PC-9 (cell line): ENCODE measurements at places on chromosomes 3 and 15. TPM values are rescaled to one million over a fixed set of nuclear protein-coding genes. Genes with fewer than 3 reads are reported as not detected.

Gene EFHB
- 1.5 and 2.8 TPM in 2 replicates for total RNA-seq

DNA sequence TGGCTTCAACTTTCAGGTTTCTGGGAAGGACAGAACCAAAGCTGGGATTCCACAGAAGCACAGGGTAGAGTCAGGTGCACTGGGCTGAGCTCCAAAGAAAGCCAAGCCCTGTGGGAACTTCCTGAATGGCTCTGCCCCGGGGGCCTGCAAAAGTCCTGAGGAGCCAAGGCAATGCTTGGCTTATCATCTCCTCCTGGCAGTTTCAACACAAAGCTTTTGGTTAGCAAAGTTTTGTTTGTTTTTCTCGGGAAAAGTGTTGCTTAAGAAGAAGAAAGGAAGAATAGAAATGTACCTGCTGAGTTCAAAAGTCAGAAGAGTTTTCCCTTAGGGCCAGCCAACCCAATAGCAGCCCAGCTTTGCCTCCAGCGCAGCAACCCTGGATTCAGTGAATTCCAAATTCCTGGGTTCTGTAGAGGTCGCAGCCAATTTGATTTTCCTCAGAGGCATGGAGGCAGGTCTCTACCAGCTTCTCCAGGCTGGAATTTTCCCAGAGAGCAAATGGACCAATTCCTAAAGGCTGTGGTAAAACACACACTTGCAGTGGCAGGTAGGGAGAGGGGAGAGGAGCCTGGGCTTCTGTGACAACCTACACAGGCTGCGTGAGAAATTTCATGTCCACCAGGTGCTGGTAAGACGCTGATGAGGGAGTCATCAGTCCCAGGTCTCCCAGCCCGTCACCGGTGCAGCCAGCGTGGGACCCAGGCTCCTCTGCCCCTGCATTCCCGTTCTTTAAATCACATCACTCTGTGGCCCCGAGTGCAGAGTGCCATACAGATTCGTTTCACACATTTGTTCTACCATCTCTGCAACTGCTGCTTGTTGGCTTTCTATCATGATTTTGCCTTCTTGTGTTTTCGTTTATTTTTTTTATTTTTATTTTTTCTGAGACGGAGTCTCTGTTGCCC, 54.3 kb upstream of the SNRPA1 start:
- H3K27ac ChIP-seq: peak overlapping the region; percentile 75
- no peak overlapping the region for H3K4me3 ChIP-seq
- no peaks in the 10 kb centered on the region; the same call in 1 of the 2 replicates for H3K36me3 ChIP-seq

- H3K4me3 ChIP-seq: peak overlapping the region; percentile 93
- H3K27me3 ChIP-seq: no peaks in the 10 kb centered on the region
- H3K36me3 ChIP-seq: 0 out of 2 replicates have a peak, but pooled peaks cover 14% of the 10 kb centered on the region
- DNase-seq: no peak
These were observed 636 bp upstream of the SNRPA1 start for GRCh38 chr15:101295607-101296161.

DNA sequence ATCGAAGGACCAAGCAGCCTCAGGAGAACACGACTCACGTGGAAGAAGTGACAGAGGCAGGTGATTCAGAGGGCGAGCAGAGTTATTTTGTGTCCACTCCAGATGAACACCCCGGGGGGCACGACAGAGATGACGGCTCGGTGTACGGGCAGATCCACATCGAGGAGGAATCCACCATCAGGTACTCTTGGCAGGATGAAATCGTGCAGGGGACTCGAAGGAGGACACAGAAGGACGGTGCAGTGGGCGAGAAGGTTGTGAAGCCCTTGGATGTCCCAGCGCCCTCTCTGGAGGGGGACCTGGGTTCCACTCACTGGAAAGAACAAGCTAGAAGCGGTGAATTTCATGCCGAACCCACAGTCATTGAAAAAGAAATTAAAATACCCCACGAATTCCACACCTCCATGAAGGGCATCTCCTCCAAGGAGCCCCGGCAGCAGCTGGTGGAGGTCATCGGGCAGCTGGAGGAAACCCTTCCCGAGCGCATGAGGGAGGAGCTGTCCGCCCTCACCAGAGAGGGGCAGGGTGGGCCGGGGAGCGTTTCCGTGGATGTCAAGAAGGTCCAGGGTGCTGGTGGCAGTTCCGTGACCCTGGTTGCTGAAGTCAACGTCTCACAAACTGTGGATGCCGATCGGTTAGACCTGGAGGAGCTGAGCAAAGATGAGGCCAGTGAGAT, 26.0 kb downstream of the SYNM start:
- no peak overlapping the region for H3K27ac ChIP-seq
- H3K36me3 ChIP-seq: no peaks in the 10 kb centered on the region
- peaks cover 15% of the 10 kb centered on the region for H3K4me1 ChIP-seq
- no peak for DNase-seq
- H3K27me3 ChIP-seq: no peaks in the 10 kb centered on the region

DNA sequence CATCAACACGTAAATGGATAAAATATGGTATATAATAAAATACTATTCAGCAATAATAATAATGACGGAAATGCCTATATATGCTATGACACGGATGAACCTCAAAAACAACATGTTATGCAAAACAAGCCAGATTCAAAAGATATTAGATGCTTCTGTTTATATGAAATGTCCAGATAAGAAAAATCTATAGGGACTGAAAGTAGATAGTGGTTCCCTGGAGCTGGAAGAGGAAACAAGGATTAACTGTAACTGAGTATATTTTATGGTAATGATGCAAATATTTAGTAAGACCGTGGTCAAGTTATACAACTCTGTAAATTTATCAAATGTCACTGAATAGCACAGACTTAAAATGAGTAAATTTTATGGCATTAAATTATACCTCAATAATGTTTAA, 25.8 kb upstream of the WDR49 start:
- peaks cover 13% of the 10 kb centered on the region for H3K36me3 ChIP-seq
- H3K27ac ChIP-seq: no peak overlapping the region
- H3K4me1 ChIP-seq: no peaks in the 10 kb centered on the region
- DNase-seq: no peak
